Diencephalon (tissue), 1 donor: ENCODE measurements at places on chromosomes 5 and 9. TPM values are rescaled to one million over a fixed set of nuclear protein-coding genes. Genes with fewer than 3 reads are reported as not detected.

Gene C9orf50
- total RNA-seq: 0.23 TPM

Gene TXNDC15
- 105 TPM for total RNA-seq

Gene SPATA31A3
- not detected for total RNA-seq

Gene COL5A1
- 6.9 TPM for total RNA-seq

Gene PTGR1
- total RNA-seq: 25.1 TPM

Gene IL5
- not detected for total RNA-seq

Gene PTPN3
- 23.5 TPM for total RNA-seq

Gene PCDHA9
- total RNA-seq: 11.3 TPM
